Umbilical cord (tissue), 2 donors: ENCODE measurements at places on chromosomes 12 and 14.
A peak's percentile ranks its signal among the peaks of the same experiment; 100 is the strongest.

DNA sequence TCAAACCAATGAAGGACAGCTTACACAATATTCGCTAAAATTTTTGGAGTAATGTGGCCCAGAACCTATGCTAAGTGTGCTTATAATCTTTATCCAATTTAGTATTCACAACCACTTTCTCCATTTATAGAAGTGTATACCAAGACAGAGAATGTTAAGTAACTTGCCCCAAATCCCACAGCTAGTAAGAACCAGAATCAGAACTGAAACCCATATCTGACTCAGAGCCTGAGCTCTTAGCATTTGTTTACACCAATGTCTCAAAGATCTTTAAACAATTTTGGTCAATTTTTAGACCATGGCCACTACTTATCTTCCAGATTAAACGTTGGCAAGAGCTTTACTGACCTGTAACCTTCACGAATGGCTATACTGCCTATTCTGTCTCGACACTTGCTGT lies 53.0 kb downstream of the PAPLN start:
- no peak for DNase-seq

DNA sequence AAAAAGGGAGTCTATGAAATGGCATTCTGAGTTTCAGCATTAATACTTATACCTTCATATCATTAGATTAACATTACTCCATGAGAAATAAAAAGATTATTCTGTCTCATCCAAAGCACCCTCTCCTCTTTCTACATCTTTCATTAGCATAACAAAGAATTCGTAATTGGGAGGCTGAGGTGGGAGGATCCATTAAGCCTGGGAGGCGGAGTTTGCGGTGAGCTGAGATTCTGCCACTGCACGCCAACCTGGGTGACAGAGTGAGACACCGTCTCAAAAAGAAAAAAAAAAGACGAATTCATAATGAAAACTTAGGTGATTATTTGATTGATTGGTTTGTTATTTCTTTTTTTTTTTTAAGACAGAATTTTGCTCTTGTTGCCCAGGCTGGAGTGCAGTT lies 1.8 kb upstream of the CDK17 start:
- DNase-seq = no peak

DNA sequence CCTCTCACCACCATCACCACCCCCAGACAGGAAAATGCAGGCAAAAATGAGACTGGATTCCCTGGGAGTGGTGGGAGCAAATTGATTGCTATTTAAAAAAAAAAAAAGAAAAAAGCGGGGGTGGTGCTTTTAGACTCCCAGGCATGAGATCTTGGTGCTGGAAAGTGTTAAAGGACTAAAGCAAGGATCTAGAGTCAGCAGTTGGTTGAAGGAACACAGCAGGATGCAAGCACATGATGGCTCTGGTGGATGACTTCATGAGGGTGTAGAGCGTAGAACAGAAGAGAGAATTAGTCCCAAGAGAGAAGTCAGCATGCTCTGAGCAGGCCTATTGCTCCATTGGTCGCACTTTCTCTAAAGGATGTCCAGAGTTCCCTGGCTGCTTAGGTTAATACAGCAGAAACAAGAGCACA lies 183.8 kb upstream of the HMGA2 start:
- peak; percentile 33 for DNase-seq

- no peak for DNase-seq
These were observed 67.6 kb downstream of the PIWIL1 start for GRCh38 chr12:130405332-130405731.

GRCh38 chr14:71114565-71114964 lies 207.3 kb downstream of the PCNX1 start:
- DNase-seq = no peak

- no peak for DNase-seq
These were observed 37.7 kb downstream of the ADAM21 start for GRCh38 chr14:70489579-70490200.

GRCh38 chr12:9957834-9958233 lies 13.4 kb upstream of the CLEC12A start:
- no peak for DNase-seq

DNA sequence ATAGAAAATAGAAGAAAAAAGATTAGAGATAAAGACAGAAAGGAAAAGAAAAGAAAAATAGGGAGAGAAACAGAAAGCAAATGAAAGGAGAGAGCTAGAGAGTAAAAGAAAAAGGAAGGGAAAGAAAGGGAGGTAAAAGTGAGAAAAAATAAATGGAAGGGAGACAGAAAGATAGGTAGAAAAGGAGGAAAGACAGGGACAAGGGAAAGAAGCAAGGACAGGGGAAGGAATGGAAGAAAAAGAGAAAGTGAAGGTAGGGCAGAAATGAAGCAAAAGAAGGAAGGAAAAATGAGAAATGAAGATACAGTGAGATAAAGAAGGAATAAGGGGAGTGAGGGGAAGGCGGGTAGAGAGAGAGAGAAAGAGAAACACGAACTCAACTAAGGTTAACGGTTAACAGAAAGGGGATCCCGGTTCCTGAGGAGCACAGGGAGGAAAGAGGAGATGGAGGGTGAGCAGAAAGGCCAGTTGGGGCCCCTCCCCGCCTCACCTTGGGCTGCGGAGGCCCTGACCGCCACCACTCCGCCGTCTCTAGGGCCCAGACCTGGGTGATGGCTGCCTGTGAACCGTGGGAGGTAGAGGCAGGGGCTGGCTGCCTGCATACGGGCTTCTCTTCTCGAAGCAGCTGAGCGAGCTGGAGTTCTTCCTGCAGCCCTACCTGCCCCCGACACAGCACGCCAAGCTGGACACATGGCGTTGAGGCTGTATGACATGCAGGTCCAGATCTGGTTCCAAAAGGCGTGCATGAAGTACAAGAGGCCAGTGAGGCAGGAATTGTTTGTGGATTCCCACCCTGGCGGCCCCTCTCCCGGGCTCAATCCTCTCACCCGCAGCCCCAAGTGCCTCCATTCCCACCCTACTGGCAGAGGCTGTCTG lies 59.5 kb downstream of the SMUG1 start:
- no peak for DNase-seq

DNA sequence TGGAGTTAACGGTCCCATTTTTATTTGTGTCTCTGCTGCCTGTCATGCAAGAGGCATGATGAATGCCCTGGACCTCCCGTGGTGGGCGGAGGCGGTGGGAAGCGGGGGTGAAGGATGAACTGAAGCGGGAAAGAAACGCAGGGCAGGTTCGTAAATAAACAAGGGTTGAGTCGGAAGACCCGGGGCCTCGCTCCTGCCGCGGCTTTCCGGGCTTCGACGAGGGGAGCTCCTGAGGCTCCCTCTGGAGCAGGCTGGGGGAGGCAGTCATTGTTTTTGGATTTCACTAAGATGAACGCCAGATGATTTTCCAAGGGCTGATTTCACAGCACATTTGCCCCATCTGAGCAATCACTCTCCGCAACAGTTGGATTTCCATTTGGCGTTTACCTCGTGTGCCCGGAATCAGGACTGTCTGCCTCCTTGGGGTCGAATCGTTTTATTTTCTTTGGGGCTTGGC lies 130.2 kb downstream of the SLC38A6 start:
- no peak for DNase-seq

DNA sequence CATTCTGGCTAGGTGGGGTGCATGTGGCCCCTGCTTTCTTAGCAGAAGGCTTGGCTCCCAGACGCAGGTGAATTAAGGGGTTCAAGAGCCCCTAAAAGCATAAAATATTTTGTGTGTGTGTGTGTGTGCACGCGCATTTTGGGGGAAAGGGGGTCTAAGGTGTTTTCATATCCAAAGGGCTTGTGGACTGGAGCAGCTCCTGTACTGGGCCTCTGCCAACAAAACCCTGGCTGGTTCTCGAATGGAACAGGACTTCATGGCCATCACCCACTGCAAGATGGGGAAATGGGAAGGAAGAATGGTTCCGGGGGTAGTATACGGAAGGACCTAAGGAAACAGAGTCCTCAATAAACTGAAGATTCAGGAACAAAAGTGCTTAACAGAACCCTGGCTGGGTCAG lies 3.9 kb upstream of the ATN1 start:
- no peak for DNase-seq

DNA sequence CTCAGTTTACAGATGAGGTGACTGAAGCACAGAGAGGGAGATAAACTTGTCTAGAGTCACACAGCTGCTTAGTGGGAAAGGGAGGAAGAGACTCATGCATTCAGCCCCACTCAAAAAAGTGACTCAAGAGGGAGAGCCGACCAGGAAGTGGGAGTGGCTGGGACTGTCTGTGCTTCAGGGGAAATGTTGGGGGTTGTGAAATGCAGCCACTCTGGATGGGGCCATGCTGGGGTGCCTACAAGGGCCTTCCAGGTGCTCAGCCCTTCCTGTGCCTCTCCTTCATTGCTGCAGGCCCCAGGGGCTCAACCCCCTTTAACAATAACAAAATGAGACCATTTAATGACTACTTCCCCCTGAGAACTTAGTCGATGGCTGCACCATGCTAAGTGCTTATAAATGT lies 41.8 kb downstream of the CACNA1C start:
- DNase-seq = peak; percentile 35

GRCh38 chr12:117328556-117329100 lies 32.8 kb downstream of the NOS1 start:
- DNase-seq = no peak

- peak; percentile 77 for DNase-seq
These were observed 93.7 kb downstream of the SPTSSA start for GRCh38 chr14:34368115-34368970.

- DNase-seq = no peak
These were observed 139.3 kb downstream of the BRMS1L start for GRCh38 chr14:35965400-35965799.

DNA sequence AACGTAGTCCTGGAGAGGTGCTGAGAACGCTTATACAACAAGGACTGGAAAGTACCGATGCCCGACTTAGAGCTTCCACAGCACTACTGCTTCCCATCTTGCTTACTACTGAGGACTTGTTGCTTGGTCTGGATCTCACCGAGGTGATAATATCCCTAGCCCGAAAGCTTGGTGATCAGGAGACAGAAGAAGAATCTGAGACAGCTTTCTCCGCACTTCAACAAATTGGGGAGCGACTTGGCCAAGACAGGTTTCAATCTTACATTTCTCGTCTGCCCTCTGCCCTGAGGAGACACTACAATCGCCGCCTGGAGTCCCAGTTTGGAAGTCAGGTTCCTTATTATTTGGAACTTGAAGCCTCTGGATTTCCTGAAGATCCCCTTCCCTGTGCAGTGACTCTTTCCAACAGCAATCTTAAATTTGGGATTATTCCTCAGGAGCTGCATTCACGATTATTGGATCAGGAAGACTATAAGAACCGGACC lies 1.1 kb downstream of the TOGARAM1 start:
- no peak for DNase-seq

DNA sequence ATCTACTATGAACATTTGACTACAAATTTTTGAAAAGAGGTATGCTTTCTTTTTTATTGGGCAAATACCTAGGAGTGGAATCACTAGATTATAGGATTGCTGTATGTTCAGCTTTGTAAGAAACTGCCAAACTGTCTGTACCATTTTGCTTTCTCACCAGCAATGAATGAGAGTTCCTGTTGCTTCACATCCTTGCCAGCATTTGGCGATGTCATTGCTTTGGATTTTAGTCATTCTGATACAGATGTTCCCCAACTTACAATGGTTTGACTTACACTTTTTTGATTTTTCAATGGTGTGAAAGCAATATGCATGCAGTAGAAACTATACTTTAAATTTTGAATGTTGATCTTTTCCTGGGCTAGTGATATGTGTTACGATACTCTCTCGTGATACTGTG lies 328.7 kb downstream of the RAD51B start:
- no peak for DNase-seq

DNA sequence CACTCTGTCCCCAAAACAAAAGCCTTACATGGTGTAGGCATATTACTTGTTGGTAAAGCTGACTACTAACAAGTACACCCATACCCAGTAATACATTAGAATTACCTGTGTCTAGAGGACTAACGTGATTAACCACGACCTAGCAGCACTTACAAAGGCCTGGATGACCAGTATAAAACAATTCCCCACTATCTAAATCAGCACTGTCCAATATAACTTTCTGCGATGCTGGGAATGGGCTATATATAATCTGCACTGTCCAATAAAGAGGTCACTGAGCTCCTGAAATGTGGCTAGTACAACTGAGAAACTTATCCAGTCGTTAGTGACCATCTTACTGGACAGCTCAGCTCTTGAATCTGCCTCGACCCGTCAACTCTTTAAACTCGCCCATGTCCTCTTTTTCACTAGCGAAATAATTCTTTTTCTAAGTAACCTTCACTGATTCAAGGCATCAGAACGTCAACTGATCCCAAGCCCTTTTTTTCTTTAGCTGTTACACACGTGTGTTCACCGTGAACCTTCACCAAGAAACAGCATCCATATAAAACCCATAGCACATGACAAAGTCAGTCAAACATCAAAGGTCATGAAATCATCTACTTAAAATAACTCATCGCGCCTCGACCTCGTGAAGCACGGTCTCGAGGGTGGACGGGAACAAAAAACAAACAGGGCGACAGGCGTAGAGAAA lies 905 bp upstream of the CIPC start:
- DNase-seq = no peak

- no peak for DNase-seq
These were observed 55.3 kb upstream of the AMN start for GRCh38 chr14:102866982-102867761.

DNA sequence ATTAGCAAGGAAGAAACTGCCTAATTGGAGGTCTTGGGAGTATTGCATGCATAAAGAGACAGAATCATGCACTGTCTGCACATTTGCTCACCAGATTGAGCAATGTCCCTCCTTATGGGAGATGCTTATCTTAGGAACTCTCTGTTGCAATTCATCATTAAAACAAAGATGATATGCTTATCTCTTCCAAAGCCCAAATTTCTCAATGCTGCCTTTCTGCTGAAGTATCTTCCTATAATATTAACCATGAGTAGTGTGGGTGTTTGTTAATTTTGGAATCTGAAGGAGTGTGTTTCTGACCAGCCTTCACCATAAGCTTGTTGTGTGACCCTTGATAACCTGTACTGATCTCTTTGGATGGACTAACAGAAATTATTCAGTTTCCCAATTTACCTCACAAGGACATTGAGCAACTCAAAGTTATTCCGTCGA lies 1257.6 kb upstream of the FLRT2 start:
- peak; percentile 95 for DNase-seq

- DNase-seq = no peak
These were observed 326.8 kb downstream of the SYT1 start for GRCh38 chr12:79191391-79191790.

GRCh38 chr12:67161322-67161918 lies 107.7 kb upstream of the CAND1 start:
- no peak for DNase-seq

DNA sequence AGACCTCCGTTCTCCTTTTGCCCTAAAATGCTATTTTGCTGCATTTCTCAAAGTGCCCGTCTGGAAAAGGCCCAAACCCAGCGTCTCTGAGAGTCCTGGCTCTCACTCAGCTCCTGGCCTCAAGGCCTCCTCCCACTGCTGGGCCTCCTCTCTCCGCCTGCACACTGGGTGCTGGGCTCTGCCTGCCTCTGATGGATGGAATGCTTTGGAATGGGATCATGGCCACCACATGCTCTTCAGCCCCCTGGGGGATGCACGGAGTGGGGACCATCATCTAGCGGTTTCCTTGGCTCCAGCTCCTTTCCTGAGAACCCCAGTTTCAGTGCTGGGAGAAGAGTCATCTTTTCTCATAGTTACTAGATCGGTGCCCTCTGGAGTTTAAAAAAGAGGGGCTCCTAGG lies 65.2 kb downstream of the KDM2B start:
- DNase-seq = no peak
